Retinal pigment epithelial cell (primary cell): ENCODE measurements at places on chromosomes 1 and 21.

GRCh38 chr1:182192966-182193365 lies 131.5 kb upstream of the ZNF648 start:
- DNase-seq: no peak

- DNase-seq: no peak
These were observed 33.1 kb upstream of the SLAMF9 start for GRCh38 chr1:159987186-159987585.

DNA sequence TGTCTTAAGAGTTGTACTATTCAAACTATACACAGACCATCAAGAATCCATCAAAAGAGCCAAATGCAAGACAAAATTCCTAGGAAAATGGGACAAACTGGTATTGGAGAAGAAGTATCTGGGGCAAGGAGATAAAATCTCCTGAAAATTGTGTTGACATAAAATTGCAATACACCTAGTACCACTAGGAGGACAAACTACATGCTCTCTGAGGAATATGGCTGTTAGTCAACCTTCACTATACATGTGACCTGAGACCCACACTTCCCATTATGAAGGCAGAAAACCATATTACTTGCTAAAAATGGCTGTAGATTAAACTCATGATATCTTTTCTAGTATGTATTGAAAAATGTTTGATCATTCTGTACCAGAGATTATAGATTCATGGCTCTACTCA lies 30.0 kb downstream of the IRF2BP2 start:
- DNase-seq: no peak

DNA sequence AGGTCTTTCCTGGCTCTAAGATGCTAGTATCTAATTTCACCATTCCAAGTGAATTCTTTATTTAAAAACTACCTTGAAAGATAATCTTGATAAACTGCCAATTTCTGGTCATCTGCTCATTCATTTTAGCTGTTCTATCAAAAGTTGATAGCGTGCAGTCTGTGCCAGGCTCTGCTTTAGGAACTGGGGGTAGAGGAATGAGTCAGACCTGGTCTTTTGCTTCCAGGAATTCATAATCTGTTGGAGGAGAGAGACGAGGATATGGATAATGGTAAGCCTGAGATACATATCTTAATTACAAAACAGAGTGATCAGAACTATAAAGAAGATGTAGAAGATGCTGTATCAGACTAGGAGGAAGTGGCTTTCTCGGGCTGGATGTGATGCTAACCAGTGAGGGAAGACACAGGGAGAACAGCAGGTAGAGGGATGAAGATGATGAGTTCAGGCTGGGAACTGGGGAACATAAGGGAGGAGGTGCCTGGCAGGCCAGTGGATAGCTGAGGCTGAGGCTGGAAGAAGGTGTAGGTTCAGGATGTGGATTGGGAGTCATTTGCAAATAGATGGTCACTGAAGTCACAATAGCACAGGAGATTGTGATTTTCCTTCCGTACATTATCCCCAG lies 12.3 kb upstream of the PHC2 start:
- DNase-seq: no peak

DNA sequence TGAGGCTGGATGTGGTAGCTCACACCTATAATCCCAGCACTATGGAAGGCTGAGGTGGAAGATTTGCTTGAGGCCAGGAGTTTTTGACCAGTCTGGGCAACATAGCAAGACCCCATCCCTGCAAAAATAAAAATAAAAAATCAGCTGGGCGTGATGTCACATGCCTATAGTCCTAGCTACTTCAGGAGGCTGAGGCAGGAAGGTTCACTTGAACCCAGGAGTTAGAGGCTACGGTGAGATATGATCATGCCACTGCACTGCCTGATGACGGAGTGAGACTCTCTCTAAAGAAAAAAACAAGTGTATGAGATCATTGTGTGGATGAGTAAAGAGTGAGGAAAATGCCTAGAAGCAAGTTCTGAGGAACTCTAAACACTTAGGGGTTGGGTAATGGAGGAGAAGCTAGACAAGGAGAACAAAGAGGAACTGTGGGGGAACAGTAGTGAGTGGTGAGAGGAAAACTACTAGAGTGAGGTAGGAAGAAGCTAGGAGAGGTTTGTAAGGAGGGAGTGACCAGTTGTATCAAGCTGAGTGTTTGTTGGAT lies 17.0 kb downstream of the CLIC4 start:
- no peak for DNase-seq

DNA sequence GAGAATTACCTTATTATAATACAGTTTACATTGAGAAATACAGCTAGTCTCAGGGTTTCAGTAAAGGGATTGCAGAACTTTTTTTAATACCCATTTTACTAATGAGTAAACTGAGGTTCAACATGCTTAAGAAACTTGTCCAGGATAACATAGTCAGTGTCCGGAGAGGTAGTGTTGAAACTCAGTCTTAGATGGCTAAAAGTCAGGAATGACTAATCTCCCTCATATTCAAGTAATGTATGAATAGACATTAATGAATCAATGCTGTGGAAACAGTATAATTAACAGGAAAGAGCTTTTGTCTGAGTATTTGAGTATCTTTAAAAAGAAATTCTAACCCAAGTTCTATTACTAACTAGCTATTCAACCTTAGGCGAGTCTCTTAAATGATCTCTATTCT lies 397.6 kb downstream of the PLA2G4A start:
- peak; percentile 3 for DNase-seq

DNA sequence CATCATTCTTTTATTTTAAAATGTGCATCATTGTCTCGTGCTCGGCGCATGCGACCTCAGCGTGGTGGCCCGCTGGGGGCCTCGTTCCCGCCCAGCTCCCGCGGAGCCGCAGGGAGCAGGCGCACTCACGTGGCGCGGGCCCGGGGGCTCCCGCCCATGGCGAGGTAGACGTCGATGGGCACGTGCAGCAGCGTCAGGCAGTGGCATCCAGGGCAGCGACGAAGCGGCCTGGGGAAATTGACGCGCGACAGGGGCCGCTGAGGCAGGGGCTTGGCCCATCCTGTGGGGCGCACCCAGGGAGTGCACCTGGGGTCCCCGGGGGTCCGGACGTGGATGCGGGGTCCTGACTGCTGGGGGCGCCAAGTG lies 994 bp downstream of the FAM229A start:
- DNase-seq: no peak

- DNase-seq: no peak
These were observed 66.1 kb upstream of the CHODL start for GRCh38 chr21:18178509-18178908.

DNA sequence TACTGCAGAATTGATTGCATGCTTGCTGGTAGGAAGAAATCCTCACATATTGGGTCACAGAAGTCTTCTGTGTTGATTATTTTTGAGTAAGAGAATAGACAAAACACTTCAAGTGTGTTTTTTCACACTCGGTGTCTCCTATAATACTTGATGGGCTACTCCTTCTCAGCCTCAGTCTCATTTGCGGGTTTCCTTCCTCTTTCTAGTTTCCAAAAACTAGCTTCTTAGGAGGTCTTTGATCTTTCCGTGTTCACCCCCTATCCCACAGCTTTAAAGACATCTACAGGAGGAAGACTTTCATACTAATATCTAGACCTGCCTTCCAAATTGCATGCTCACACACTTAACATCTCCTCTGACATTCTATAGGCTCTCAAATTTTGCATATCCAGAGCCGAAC lies 40.7 kb upstream of the NTPCR start:
- no peak for DNase-seq

- no peak for DNase-seq
These were observed 98.6 kb downstream of the ZNF281 start for GRCh38 chr1:200311256-200311655.

- DNase-seq: no peak
These were observed 23.1 kb downstream of the SNAP47 start for GRCh38 chr1:227758366-227758765.

DNA sequence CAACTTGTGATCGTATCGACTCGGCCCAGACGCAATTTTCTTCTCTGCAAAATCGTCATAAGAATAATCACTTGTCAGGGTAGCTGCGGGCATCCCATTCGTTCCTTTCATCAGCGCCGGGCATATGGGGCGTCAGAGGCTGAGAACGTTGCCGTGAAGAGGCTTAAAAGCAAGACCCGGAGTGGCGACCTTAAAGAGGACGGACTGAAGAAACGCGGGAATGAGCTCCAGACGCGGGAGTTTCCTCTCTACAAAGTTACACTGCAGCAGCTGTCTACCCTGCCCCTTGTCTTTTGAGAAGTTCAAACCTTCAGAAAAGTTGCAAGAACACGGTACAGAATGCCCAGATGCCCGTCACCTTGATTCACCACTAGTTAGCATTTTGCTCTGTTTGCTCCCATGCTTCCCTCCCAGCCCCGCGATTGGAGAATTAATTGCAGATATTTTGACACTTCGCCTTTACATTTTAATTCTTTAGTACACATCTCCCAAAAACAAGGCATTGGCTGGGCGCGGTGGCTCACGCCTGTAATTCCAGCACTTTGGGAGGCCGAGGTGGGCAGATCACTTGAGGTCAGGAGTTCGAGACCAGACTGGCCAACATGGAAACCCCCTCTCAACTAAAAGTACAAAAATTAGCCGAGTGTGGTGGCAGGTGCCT lies 967 bp downstream of the CENPS start:
- DNase-seq: no peak

- no peak for DNase-seq
These were observed 17.3 kb upstream of the ADARB1 start for GRCh38 chr21:45056917-45057560.

- no peak for DNase-seq
These were observed 70.4 kb upstream of the CD55 start for GRCh38 chr1:207251066-207251465.

DNA sequence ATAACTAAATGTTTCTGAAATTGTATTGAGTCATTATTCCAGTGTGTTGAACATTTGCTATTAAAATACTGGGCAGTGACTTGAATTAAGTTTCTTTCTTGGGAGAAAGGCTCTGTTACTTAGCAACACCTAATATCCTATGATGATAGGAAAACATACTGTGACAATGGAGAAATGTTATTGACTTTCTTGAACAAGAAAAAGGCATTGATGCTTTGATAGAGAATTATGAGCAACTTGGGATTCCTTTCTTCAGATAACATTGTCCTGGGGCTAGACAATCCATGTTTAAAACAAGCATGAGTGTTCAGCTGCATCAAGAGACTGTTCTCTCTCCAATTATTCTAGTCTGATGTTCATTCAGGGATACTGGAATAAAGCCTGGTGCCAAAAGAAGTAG lies 215.9 kb upstream of the L1TD1 start:
- DNase-seq: no peak

DNA sequence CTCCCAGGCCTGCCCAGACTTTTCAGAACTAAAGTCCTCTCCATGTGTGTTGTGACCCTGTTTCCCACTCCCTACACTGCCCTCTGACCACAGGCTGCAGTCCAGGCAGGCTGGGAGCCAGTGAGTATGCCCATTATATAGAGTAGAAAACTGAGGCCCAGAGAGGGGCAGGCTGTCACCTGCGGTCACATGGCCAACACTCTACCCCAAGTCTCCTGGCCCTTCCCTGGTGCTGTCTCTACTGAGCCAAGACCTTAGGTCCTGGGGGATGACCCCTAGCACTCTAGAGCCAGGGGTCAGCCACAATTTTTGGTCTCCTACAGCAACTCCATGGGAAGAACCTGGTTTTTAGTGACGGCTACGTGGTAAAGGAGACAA lies 30.8 kb downstream of the RPS6KA1 start:
- no peak for DNase-seq

GRCh38 chr1:39381839-39382238 lies 109.6 kb upstream of the BMP8A start:
- no peak for DNase-seq

DNA sequence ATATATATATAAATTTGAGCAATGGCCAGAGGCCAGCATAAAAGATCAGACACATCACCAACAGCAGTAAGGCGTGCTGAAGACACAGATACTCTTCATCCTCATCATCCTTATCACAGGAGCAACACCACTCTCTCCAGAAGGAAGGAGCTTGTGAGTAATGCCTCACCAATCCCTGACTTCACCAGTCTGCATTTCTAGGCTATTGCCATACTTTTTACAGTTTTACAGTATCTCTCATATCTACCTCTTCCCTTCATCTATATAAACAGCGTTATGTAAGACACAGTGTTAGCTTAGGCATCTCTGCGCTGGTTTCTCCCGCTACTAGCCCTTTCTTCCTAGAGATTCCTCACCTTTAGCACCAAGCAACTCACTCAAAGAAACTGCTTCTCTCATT lies 2.4 kb upstream of the ABL2 start:
- DNase-seq: no peak

DNA sequence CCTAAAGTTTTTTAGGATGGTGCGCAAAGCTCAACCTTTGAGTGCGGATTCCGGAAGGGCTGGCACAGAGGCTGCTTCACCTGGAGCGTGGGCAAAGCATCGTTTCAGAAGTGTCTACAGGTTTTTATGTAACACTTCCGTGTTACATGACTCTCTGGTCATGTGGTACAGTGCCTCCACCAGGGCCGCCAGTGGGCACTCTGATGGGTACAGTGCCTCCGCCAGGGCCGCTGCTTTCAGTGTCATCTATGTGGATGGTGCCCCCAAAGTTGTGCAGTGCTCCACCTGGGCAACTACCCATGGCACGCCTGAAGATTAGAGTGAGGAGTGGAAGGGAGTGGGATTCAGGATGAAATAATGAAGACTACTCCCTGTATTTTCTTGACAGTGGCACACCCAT lies 101.4 kb upstream of the C1orf174 start:
- DNase-seq: no peak

DNA sequence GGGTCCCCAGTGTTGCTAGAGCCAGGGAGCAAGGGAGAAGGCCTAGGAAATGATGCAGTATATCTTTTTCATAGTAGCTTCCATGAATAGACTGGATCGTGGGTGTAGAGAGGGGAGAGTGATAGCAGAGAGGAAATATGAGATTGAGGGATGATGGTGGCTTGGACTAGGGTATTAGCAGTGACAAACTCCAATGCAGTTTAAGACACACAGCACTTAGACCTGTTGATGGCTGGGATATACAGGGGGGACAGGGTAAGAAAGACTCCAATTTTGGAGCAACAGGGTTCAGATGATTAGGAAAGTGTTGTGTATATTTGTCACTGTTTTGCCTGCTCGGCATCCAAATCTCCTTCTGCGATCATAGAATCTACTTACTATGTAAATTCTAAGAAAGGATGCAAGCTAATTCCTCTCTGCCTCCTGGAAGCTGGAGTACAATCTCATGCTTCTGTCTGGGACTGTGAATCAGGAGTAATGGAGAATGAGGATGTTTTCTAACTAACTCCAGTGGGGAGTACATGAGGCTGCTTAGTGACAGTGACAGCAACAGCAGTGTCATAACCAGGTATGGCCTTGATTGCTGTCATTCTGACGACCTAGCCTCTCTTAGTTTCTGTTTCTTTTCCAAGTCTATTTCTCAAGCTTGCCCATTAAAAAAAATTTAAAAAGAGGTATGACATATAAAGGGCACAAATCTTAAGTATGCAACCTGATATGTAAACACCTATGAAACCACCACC lies 47.5 kb downstream of the SYDE2 start:
- no peak for DNase-seq

DNA sequence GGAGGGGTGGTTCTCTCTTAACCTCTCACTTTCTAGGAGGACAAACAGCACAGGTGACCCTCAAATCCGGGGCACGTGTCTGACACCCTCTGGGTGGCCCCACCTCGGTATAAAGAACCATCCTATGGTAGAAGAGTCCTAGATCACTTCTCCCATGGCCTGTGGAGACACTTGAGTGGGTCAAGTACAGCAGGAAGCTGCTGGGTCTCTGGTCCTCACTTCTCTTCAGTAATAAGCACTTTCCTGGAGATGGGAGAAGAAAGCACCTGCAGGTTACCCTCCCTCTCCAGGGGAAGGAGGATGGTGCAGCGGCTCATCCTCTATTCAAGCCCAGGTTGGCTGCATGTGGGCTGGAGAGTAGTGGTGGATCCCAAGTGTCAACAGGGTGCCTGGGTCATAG lies 17.0 kb downstream of the S100A7 start:
- no peak for DNase-seq
